ENCODE measurements at places on chromosomes 7 and 10.

DNA sequence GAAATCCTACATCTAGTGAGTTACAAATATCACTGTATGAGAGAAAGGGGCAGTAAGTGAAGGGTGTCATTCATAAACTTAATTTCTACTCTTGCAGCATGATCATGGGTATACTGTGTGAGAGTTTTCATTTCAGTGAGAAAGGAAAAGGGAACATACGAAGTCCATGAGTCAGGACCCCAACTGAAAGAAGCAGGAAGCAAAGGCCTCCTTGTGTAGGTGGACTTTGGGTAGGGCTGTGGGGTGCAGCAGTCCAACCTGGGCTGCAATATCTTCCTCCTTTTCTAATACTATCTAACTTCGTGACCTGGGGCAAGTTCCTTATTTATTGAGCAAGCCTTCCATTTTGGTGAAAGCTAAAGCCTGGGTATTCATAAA lies 248.2 kb upstream of the TCF7L2 start:
- DNase-seq, result no peak

DNA sequence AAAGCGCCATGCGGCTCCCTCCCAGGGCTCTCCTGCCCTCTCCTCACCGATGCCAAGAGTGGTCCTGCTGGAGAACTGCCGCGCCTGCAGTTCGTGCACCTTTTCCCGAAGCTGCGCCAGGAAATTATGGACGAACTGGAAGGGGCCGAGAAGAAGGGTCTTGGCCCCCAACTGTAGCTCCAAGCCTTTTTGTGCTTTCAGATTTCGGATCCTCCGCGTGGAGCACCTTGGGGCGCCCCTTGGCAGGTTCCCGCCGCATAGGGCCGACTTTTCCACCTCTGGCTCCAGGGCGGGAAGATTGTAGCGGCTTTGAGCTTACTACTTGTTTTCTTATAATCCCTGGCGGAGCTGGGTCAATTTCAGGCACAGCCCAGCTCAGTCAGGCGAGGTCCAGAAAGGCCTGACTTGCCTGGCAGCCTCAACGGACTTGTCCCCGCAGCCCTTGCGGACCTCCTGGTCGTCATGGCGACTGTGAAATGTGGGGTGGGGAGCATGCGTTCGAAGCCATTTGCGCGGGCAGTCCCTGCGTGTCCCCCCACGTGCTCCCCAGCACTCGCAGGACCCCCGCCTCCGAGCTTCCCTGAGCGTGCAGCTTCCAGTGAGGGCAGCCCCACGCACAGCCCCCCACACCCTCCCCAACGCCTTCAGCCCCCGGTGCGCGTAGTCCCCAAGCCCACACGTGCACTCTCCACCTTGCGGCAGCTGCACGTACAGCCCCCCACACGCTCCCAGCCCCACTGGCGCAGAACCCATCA lies 129.9 kb downstream of the KBTBD2 start:
- no peak for DNase-seq

GRCh38 chr7:36831049-36831448 lies 106.8 kb upstream of the AOAH start:
- no peak for DNase-seq

DNA sequence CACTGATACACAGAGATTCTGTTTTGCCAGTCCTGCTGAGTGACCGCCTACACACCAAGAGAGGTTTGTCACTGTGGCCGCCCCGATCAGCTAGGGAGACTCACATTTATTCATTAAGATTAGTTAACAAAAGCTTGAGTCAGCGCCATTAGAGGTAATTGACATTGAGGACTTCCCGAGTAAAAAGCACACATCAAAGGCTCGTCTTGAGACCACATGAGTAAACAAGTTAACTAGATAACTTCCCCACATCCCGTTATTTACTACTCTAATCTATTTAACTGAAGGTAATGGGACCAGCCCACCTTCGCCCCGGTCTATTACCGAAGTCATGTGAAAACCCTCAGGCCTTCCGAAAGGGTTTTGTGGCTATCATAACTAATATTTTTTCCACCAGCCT lies 23.0 kb downstream of the SRRM3 start:
- no peak for DNase-seq

DNA sequence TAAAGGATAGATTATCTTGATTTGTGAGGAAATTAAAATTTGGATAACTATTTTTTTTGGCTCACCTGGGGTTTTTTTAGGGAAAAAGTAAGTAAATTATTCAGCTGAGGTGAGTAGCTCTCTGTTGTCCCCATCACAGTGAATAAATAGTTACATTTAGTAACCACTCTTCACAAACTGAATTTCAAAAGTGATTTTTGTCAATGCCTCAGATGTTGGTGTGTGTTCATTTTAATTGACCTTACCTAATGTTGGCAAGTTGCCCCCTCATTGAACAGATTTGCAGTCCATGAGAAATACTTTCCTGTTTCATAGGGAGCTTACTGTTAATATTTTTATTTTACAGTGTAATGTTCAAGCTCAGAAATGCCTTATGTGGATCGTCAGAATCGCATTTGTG lies 18.3 kb downstream of the PLEKHA1 start:
- no peak for DNase-seq

- no peak for DNase-seq
Measured at GRCh38 chr7:23369100-23369499, 70.0 kb downstream of the MALSU1 start.

- no peak for DNase-seq
Measured at GRCh38 chr10:82982110-82982608, 1107.2 kb downstream of the NRG3 start.

GRCh38 chr10:10320956-10321355 lies 696.7 kb upstream of the CELF2 start:
- no peak for DNase-seq

GRCh38 chr7:73880755-73881328 lies 19.9 kb downstream of the TMEM270 start:
- DNase-seq, result no peak

DNA sequence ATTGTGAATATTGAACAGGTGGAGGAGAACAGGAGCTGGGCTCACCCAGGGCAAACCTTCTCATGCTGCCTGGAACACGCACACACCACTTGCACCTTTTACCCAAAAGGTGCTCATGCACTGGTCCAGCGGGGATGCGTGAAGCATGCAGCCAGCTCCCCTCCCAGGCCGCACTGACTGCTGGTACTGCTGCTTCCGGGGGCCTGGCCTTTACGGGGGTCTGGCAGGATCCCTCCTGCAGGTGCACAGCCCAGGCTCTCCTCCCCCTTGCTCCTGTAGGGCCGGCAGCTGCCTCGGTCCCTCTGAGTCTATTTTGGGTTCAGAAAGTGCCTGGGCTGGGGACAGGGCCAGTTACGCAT lies 221.7 kb downstream of the DNAJB6 start:
- DNase-seq, result no peak

GRCh38 chr7:55539380-55539779 lies 32.9 kb downstream of the VOPP1 start:
- no peak for DNase-seq

DNA sequence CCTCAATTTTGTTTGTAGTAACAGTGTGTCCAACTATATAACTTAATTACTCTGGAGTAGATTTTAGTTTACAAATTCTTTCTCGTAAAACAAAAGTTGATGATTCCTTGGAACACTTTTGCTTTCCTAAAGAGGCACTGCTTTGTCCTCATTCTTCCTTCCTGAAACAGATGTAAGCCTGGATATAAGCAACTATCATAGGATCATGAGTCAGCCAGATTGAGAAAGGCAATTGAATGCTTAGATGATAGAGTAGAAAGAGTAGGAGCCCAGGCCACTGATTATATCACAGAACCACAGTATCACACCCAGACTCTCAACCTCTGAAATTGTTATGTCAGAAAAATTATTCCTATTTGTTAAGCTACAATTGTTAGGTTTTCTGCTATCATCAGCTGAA lies 69.9 kb downstream of the TMEM106B start:
- DNase-seq, result no peak

DNA sequence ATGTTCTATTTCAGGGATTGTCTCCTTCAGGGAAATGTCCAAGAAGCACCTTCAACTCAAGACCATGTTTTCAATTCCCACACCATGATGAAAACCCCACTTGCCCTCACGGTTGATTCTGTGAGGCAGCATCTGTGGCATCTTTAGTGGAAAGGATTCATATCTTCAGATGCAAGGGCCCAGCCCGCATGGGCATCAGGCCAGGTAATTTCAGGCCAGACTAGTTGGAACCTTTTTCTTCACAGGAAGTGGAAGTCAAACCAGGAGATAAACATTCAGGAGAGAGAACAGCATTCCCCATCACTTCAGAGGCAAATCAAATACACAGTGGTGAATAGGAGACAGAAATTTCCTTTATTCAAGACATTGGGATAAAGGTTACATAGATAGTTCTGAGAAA lies 88.8 kb downstream of the JCAD start:
- no peak for DNase-seq

DNA sequence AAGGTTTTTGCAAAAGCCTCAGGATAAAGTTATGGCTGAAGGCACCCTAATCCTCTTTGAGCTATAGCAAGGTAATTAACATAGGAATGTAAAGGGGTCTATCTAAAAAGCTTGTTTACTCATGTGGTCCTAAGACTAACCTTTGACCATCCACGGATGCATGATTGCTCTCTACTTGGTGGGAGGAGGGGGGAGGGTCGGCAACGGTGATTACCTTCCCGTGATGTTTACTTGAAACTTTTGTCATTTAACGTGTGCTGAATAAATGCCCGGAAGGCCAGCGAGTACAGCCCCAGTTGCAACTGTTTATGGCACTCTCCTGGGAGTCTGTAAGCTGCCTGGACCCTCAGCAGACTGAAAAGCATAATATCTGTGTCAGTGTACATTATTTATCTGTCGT lies 78.9 kb upstream of the GPR22 start:
- no peak for DNase-seq

GRCh38 chr10:52308251-52309031 lies 5.6 kb upstream of the DKK1 start:
- no peak for DNase-seq

GRCh38 chr7:68914006-68914405 lies 684.3 kb upstream of the AUTS2 start:
- DNase-seq, result no peak

- DNase-seq, result no peak
Measured at GRCh38 chr7:113320419-113320818, 202.1 kb upstream of the SMIM30 start.

DNA sequence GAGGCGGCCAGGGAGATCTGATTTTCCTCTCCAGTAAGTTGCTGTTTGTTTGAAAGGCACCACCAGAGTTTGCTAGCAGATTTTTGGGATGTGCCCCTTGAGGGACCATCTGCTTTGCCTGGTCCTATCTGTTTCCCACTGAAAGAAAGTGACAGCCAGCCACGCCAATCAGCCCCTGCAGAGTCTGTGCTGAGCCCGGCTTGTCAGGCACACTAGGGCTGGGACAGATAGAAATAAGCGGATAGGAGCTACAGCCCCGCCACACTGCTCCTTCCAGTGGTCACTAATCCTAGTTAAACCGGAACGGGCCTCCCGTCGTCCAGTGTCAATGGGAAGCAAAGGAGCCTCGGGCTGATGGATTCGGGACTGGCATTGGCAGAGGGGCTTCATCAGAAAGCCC lies 161.9 kb upstream of the PRR15 start:
- DNase-seq, result no peak

GRCh38 chr7:138919216-138919615 lies 62.0 kb downstream of the KIAA1549 start:
- no peak for DNase-seq

DNA sequence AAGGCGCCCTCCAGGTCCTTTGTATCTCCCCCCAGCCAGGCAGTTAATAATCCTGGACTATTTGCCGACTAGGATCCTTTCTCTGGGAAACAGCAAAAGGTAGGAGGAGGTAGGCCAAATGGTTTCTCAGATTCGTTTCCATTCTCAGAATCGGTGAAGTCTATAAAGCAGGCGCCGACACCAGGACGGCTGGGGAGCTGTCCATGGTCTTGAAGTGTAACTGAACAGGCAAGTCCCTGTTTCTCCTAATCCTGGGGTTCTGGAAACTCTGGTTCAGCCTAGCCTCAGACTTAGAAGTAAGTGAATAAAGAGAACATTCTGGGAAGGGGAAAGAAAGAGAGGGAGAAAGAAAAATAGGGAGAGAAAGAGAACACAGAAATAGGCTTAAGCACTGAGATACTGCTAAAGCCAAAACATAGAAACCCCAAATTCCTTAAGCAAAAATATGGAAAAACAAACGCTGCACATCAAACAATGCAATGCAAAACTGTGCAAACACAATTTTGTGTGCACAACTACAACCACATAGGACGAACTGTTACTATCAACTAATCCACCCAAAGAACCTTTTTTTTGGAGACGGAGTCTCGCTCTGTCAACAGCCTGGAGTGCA lies 11.1 kb upstream of the INA start:
- DNase-seq, result no peak

GRCh38 chr10:62810156-62810902 lies 5.8 kb downstream of the ADO start:
- no peak for DNase-seq

All from hematopoietic multipotent progenitor cell treated with erythropoietin and hydrocortisone succinate and interleukin-3 and kit ligand, for 15 days (in vitro differentiated cells).